Lung (tissue), 17 donors: ENCODE measurements at places on chromosomes 13 and 19.

- H3K27ac ChIP-seq, result no peak overlapping the region
- no peaks in the 10 kb centered on the region for H3K36me3 ChIP-seq
- no peak for DNase-seq
- H3K27me3 ChIP-seq, result no peaks in the 10 kb centered on the region
These were observed 14.0 kb downstream of the GNA15 start for GRCh38 chr19:3149526-3150505.

DNA sequence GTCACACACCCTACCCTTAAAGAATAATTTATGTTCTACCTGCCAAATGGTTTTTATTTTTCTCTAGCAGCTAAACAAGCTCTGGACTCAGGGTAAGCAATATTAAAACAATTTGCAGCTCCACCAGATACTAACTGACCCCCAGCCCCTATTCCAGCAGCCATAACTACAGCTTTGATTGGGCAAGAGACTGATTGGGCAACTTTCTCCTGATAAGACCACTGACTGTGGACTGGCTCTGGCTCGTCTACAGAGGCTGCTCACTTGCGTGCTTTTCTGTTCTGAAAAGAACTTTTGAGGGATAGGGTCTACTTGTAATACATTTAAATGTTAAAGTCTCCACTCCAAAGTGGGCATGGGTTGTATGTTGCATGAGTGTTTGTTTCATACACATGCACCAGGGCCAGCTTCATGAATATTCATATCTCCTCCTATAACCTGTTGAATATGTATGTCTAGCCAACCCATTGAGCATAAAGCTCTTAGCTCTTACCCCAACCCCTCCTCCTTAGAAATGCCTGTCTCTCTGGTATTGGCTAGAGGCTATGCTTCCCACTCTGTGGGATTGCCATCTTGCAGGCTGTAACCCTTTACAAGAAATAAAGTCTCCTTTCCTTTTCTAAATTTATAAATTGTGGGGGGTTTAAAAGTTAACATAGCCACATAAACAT is 19.9 kb downstream of the OR7A5 start:
- no peaks in the 10 kb centered on the region for H3K27me3 ChIP-seq
- no peak overlapping the region for H3K4me3 ChIP-seq
- H3K27ac ChIP-seq, result no peak overlapping the region
- no peaks in the 10 kb centered on the region for H3K36me3 ChIP-seq
- no peak for DNase-seq
- H3K4me1 ChIP-seq, result no peaks in the 10 kb centered on the region

- peak; percentile 9 for DNase-seq
- H3K4me3 ChIP-seq, result no peak overlapping the region
- H3K36me3 ChIP-seq, result no peaks in the 10 kb centered on the region
- H3K27me3 ChIP-seq, result peaks cover under 1% of the 10 kb centered on the region
- H3K4me1 ChIP-seq, result no peaks in the 10 kb centered on the region
These were observed 8.0 kb downstream of the VSIG10L start for GRCh38 chr19:51333836-51334460.

- DNase-seq, result no peak
- no peaks in the 10 kb centered on the region for H3K36me3 ChIP-seq
- no peaks in the 10 kb centered on the region for H3K27me3 ChIP-seq
- H3K4me1 ChIP-seq, result no peaks in the 10 kb centered on the region
These were observed 385.1 kb upstream of the HTR2A start for GRCh38 chr13:47281991-47282390.

GRCh38 chr19:34838248-34838647 is 65.2 kb upstream of the ZNF599 start:
- peaks cover 7% of the 10 kb centered on the region for H3K27me3 ChIP-seq
- no peaks in the 10 kb centered on the region for H3K36me3 ChIP-seq
- peak overlapping the region; percentile 61 for H3K27ac ChIP-seq
- peak; percentile 27 for DNase-seq
- no peaks in the 10 kb centered on the region for H3K4me1 ChIP-seq

DNA sequence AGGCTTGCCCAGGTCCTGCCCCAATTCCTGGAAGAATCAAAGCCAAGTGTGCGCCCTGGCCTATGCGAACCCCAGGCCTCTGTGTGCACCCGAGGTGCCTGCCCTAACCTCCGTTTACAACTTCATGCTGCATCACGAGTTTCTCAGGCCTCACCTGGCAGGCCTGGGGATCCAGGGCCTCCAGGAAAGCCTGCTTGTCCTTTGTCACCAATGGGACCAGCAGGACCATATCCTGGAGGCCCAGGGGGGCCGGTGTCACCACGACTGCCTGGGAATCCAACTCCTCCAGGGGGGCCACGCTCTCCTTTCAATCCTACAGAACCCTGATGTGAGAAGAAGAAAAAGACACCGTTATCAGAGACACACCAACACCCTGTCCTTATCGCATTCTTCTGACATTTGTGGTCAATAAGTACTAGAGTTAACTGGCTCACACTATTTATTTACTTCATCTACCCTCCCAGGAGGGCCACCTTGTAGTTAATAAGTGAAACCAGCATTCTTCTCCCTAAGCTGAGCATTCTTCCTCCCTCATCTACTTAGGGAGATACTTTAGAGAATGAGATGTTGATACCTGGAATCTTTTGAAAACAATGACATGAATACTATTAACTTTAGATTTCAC is 120.6 kb downstream of the COL4A1 start:
- H3K4me1 ChIP-seq, result no peaks in the 10 kb centered on the region
- no peak overlapping the region for H3K4me3 ChIP-seq
- peaks cover 34% of the 10 kb centered on the region for H3K36me3 ChIP-seq
- H3K27ac ChIP-seq, result no peak overlapping the region
- H3K27me3 ChIP-seq, result no peaks in the 10 kb centered on the region
- DNase-seq, result no peak
